HuH-7.5 (cell line): ENCODE measurements at places on chromosomes 5 and 9.

- DNase-seq: no peak
Observed at GRCh38 chr9:21624675-21625644, 142.8 kb upstream of the IFNE start.

DNA sequence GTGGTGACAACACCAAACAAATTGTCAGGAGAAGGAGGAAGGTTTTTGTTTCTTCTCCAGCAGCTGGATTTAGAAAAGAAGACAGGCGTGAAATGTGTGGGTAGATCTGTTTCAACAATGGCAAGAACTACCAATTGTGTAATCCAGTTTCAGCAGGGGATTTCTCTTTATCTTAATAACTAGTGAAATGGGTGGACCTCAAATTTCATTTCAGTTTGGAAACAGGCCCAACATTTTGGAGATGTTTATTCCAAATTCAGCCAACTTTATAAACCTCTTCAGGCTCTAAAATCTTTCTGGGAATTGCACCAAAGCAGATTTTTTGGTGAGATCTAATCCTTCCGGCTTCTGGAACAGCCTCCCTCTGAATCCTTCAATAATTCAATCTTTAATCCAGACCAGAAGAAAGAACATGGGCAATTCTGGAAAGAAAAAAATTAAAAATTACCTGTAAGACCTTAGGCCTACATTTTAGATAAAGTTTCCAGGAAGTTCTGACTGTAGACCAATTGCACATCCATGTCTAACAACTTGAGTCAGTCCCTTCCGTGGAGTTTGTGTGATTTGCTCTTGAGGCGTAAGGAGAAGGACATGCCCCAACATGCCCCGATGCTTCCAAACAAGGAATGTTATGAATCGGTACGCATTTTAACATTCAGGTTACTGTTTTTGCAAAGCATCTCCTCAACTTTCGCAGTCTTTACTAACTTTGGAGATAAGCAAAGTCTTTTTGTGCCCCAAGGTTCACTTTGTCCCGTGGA is 423.6 kb downstream of the IRX1 start:
- DNase-seq: no peak

GRCh38 chr9:110207071-110207641 is 803 bp downstream of the C9orf152 start:
- no peak for DNase-seq

DNA sequence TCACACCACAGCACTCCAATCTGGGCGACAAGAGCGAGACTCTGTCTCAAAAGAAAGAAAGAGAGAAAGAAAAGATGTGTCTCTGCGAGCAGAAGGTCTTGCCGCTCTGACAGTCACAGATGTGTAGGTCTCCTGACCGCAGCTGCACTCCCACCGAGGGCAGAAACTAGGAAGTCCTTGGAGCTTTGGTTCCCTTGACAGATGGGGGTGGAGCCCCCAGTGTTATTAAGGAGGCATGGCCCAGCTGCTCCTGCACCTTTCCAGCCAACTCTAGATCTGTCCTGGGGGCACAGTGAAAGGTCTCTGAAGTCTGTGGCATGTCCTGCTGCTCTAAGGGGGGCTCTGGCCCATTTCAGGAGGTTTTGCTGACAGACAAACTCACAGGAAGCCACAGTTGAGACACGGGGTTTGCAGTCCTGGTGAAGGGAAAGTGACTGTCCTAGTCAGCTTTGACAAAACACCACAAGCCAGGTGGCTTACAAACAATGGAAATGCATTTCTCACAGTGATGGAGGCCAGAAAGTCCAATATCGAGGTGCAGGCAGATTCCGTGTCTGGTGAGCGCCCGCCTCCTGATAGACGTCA is 9.0 kb upstream of the DIPK1B start:
- DNase-seq: no peak

GRCh38 chr5:66757219-66757833 is 161.1 kb downstream of the MAST4 start:
- peak; percentile 12 for DNase-seq

DNA sequence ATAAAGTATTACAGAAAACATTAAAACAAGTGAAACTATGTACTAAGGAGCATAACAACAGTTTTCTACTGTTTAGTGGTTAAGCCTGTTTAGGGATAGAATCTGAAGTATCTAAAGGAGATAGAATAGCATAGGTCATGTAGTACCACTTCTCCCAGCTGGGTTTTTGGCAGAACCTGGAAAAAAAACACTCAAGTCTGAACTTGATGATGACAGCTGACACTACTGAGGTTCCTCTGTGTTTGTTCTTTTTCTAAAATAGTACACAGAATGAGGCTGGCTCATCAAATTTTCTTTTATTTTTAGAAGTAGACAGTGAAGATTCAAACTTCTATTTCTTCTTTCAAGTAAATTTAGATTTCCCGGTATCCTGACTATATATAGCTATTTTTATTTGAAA is 203.8 kb upstream of the ACO1 start:
- DNase-seq: no peak

GRCh38 chr5:177334155-177334551 is 17.3 kb downstream of the LMAN2 start:
- no peak for DNase-seq

GRCh38 chr9:99712214-99712613 is 109.5 kb upstream of the NR4A3 start:
- DNase-seq: no peak

- DNase-seq: no peak
Observed at GRCh38 chr9:31067418-31067817, 1317.0 kb upstream of the ACO1 start.

DNA sequence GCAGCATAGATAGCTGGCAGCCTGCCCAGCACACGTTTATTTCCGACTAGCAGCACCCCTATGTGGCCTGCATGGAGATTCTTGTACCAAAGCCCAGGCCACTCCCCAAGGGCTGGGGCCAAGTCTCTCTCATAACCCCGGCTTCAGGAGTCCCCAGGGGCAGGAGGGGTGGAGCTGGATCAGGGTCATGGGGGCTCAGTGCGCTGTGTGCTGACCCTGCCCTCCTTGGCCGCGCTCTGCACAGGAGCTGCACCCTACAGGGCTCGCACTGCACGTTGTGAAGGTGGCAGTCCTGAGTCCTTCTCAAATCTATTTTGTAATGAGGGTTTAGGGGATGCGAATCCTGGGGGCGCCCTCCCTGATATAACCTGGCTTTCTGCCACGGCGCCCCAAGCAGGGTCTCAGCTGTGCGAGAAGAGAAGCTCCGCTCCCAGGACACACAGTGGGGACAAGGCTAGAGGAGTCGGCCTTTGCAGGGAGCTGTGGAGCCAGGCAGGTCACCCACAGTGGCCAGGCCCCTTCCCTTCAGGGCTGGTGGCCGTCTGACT is 28.6 kb downstream of the NKD2 start:
- DNase-seq: no peak

DNA sequence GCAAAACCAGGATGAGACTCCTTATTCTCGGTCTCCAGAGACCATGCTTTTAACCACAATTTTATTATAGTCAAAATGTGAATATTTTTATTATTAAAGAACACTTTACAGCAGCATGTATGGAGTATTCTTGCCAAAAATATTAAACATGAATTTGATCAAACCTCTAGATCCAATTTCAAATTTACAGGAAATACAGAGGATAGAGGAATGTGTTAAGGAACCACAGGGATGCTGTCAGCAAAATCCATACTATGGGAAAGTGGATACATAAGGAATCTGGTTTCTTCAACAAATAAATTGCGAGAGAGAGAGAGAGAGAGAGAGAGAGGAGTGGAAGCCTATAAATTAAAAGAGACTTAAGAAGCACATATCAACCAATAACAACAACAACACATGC is 348.2 kb upstream of the NUDT12 start:
- no peak for DNase-seq

- DNase-seq: no peak
Observed at GRCh38 chr9:76352026-76352620, 42.1 kb downstream of the RFK start.

DNA sequence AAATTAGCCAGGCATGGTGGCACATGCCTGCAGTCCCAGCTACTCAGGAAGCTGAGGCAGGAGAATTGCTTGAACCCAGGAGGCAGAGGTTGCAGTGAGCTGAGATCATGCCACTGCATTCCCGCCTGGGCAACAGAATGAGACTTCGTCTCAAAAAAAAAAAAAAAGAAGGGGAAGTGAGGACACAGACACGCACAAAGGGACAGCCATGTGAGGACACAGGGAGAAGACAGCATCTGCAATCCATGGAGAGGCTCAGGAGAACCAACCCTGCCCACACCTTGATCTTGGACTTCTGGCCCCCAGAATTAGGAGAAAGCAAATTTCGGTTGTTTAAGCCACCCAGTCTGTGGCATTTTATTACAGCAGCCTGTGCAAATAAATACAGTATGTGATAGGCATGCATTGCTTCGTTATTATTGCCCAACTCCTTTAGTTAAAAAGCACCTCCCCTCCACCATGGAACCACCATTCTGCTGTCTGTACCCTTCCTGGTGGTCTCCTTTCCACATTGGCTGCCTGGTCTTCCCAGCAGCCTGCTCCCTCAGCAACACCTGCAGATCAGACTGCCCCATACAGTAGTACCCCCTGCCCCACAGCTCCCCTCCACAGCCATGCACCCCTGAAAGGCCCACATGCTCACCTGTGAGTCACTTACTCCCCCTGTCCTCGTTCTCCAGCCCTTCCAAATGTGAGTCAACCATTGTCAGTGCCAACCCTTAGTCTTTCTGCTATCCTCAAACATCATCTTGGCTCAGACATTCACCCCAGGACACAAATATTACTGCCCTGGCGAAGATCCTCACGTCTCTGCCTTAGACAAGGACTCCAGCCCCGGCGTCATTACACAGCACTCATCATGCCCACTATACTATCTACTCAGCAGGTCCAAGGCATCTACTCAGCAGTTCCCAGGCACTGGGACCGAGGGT is 128.8 kb downstream of the ROR2 start:
- no peak for DNase-seq

DNA sequence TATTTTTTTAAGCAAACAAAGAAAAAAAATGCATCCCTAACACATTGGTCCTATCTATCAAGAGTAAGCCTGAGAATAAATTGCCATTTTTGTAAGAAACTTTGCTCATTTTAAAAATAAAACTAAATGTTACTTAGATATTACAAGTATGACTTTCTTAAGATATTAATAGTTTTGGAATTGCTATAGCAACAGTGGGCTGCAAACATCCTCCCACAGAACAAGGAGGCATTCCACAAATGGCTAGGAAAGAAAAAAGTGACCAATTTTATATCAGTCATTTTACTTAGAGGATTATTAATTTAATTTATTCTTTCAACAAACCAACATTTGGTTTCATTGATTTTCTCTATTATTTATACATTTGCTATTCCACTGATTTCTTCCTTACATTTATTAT is 63.7 kb downstream of the LURAP1L start:
- DNase-seq: no peak

DNA sequence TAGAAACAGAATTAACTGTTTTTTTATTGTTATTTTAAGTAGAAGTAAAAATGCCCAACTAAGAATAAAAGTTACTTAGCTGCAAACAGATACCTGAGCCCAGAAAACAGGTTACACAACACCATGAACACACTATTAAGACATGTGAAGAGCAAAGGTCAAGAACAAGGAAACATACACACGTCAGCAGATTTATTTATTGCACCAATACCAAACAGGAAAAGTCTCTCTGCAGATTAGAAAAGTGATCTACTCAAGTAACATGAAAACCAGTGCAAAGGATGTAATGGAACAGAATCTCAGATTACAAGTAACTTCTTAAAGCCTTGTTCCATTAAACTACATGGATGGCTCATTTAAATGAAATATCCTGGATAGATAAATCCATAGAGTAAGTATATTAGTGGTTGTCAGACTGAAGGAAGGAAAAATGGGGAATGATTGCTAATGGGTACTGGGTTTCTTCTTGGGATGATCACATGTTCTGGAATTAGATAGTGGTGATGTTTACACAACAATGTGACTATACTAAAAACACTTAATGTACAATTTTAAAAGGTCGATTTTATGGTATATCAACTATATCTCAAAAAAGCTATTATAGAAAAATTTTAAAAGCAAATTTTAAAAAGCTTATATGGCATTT is 6.1 kb downstream of the SAR1B start:
- DNase-seq: peak; percentile 41

DNA sequence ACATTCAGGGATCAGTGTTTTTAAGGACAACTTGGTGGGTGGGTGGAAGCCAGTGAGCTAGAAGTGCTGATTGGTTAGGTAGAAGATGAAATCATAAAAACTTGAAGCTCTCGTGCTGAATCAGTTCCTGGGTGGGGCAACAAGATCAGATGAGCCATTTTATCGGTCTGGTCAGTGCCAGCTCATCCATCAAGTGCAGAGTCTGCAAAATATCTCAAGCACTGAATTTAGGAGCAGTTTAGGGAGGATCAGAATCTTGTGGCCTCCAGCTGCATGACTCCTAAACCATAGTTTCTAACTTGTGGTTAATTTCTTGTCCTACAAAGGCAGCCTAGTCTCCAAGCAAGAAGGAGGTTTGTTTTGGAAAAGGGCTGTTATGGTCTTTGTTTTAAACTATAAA is 166.4 kb downstream of the FAM170A start:
- DNase-seq: no peak

DNA sequence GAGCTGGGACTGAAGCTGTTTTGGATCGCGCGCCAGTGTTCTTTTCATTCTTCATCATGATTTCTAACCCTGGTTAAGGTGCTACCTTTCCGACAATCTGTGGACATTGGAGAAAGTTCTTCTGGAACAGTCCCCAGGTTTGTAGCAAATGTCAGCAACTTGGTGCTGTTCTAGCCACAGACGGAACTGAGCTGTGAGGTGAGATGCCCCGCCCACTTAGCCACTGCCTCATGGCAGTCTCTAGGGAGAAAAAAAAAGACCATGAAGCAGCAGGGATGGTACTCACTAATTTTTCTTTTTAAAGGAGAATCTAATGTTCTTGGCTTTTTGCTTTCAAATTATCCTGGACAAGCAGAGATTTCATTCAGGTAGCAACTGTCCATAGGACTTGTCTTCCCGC is 72.1 kb upstream of the STK32A start:
- DNase-seq: no peak

DNA sequence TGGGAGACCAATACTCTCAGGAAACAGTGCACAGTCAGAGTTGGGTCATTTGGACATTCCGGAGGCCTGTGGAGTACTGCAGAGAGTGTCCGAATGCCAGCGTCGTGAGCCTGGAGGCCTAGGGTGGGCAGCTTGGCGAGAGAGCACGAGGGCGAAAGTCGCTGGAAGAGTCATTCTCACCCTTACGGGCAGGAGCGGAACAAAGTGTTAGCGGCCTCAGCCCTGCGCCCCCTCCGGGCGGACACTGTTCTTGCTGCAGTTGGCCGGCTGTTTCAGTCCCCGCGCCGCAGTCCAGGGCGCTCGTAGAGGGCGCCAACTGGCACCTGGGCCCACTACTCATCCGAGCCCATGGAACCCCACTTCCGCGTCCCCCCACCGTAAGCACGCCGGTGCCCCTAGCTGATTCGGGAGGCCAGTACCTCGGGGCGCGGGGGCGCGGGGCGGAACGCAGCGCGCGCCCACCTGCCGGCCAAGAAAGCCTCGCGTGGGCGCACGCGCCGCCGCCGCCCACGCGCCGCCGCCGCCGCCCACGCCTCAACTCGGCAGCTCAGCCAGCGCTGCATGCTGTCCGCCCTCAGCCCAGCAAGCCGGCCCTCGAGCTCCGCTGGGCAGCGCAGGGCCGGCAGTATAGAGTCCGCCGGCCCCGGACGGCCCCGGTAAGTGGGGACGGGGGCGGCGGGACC is 99.7 kb upstream of the CCL21 start:
- peak; percentile 32 for DNase-seq

- no peak for DNase-seq
Observed at GRCh38 chr9:124887832-124888231, 25.9 kb downstream of the ARPC5L start.
